Mucosa of gallbladder (tissue), 1 donor: ENCODE measurements at places on chromosomes 6 and 20. TPM values are rescaled to one million over a fixed set of nuclear protein-coding genes. Genes with fewer than 3 reads are reported as not detected.
A peak's percentile ranks its signal among the peaks of the same experiment; 100 is the strongest.

Gene MTCH1
- total RNA-seq = 206 TPM

DNA sequence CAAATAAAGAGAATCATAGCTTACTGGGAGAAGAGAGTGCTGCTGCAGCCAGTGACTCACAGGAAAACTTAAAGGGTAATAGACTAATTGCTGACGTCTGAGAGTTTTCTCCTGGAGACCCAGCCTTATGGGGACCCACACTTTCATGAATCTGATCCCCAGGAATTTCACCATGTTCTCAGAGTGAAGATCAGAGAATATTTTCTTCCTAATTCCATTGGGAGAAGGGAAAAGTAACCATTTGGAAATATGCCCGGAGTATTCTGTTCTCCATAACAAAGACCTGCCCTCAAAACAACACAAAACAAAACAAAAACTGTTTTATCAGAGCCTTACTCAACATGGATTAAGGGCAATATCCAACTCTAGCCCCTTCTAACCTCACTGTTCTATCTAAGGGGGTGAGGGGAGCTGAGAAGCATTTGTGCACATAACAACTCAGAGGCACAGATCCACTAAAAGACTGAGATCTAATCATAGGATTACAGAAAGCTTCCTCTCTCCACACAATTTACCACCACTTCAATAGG lies 168.2 kb upstream of the SSTR4 start:
- DNase-seq = no peak

Gene SIRPA
- total RNA-seq = 53.4 TPM

- DNase-seq = no peak
Measured at GRCh38 chr6:40290816-40291215, 296.3 kb downstream of the LRFN2 start.

Gene SLC17A2
- total RNA-seq = not detected

DNA sequence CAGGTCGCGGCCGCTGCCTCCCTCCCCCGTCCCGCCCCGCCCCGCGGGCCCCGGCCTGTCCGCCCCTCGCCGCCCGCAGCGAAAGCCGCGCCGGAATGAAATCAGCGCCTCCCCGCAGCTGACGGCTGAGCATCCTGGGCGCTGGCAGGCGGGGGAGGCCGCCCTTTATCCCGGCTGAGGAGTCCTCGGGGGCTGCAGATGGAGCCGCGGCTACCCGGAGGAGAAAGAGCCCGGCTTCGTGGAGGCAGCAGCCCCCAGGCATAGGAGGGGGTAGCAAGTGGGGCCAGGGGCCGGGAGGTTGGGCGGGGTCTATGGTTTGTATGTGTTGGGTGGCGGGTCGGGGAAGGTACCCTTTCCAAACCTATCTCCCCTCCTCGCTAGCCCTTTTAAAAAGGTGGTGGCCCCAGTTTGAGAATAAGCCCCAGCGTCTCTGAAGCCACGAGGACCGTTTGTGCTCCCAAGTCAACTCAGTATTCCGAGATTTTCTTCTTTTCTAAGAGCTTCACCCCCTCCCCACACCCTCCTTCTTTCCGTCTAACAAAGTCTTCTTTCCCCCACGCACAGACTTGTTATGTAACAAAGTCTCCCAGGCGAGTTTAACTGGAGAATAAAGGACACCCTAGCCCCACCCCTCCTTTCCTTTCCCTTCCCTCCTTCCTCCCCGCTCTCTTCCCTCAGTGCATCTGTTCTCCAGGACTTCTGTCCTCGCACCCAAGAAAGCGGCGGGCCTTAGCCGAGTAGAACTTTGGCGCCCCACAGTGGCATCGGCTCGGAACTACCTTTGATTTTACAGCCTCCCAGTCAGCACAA lies 11.0 kb downstream of the POU3F2 start:
- peak; percentile 66 for DNase-seq

DNA sequence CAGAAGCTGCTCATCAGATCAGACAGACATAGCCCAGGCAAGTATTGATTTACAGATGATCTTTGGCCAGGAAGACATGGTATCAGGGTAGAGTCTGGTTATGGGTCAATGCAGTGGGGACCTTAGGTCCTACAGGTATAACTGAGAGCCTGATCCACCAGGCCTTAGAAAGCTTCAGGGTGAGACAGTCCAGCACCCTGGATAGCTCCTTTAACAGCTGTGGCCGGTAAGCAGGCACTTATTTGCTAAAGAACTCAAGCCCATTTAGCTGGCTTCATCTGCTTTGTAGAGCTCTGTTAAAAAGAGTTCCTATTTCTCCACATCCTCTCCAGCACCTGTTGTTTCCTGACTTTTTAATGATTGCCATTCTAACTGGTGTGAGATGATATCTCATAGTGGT lies 39.6 kb downstream of the ESR1 start:
- no peak for DNase-seq

- DNase-seq = no peak
Measured at GRCh38 chr6:136114661-136115060, 135.4 kb downstream of the MTFR2 start.

DNA sequence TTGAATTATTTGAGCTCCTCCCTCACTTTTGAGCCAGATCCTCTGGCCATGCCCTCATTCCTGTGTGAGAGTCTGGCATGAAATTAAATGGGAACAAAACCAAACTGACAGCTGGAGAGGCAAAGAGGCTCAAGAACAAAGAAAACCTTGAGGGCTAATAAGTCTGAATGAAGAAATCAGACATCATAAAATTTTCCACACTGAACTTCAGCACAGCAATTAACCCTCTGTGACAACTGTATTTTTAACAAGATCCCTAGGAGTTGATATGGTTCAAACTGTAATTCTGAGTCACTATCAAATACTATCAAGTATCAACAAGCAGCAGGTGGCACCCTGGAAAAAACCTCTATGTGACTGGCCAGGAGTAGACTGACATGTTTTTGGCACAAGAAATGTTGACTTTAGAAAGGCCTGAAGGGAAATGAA lies 109.4 kb upstream of the EMILIN3 start:
- no peak for DNase-seq

- DNase-seq = peak; percentile 79
Measured at GRCh38 chr6:36666826-36667591, 11.5 kb upstream of the CDKN1A start.

- no peak for DNase-seq
Measured at GRCh38 chr20:34316196-34316814, 13.2 kb upstream of the AHCY start.

DNA sequence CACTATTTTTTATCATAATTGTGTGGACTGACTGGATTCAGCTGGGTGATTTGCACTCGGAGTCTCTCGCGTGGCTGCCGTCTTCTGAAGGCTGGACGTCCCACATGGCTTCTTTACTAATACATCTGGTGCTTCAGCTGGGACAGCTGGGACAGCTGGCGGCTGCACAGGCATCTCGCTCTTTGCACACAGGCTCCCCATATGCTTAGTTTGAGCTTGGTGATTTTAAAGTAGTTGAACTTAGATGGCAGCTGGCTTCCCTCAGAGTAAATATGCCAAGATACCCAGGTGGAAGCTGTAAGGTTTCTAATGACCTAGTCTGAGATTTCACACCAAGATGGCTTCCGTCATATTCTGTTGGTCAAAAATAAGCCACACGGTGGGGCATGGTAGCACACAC lies 38.7 kb upstream of the PPP1R3G start:
- no peak for DNase-seq
